NCI-H2081 (cell line): ENCODE measurements at places on chromosomes 12 and 14.
A peak's percentile ranks its signal among the peaks of the same experiment; 100 is the strongest.

- peak; percentile 43 for DNase-seq
Measured at GRCh38 chr12:3803865-3804472, 51.1 kb upstream of the CRACR2A start.

DNA sequence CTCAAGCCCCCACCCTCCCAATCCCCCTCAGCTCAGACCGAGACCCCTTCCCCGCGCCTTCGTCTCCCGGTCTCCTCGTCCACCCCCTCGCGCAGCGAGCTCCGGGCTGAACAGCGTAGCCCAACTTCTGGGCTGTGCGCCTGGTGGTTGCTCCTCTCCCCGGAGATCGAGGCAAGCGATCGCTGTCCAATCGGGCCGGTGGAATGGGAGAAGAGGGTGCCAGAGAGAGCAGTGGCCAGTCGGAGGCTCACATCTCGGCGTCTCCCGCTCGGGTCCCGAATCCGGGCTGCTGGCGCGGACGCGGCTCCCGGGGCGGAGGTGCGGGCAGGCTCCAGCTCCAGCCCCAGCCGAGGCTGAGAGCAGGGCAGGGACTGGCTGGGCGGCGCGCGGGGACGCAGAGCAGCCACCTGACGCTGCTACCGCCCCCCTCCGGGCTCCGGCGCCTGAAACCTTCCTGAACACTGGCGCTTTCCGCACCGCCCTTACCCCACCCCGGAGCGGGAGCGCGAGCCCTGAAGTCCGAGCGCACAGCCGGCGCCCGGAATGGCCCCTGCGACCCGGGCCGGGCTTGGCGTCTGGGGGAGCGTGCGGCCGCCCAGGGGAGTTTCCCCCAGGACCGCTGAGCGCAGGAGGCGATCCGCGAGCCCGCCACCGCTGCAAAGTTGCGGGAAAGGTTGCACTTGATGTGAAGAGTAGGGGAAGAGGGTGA lies 508 bp upstream of the KCNH5 start:
- peak; percentile 79 for DNase-seq

- DNase-seq = peak; percentile 7
Measured at GRCh38 chr12:10722502-10722904, 620 bp downstream of the YBX3 start.

DNA sequence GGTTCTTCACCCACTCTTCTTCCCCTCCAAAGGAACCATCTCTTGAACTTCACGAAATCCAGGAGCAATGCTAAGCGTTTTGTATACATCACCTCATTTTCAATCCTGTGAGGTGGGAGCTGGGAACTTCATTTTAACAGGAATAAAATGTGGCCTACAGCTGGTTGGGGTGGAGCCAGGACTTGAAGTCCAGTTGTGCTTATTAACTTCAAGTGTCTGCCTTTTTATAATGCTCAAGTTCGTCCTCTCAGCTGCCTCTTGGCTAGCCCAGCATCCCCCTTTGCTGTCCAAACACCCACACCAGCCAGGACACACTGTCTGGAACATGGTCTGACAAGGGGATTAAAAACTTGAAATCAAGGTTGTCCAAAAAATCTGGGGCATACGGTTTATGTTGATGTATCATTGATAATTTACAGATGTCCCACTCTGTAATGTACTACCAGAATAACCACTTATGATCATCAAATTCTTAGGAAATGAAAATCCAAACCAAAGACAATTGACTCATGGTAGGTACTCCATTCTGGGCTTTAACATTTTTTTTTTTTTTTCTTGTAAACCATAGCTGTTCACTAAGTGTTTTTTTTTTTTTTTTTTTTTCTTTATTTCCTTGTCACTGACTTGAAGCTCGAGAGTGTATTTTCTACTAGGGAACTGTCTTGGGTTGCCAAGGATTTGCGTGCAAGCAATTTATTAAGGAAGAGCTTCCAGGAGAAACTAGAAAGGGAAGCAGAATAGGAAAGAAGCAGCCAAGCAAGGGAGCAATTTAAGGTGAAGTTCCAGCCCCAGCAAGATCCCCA lies 252.3 kb downstream of the EFCAB11 start:
- no peak for DNase-seq

DNA sequence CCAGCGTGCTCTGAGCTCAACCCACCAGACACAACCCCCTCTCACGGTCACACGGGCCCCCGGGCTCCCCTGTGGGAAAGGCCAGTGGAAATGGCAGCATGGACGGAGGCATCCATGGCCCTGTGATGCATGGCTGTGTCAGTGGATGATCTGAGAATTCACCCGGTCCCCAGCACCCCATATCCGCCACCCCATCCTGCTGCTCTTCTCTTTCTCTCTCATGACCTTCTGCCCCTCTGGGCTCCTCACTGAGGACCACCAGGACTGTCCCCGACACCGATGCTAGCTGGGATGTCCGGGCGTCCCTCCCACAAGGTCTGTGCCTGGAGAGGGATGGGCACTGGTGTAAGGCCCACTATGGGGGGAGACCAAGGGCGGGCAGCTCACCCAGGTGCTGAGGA lies 282.2 kb downstream of the ADGRD1 start:
- no peak for DNase-seq

DNA sequence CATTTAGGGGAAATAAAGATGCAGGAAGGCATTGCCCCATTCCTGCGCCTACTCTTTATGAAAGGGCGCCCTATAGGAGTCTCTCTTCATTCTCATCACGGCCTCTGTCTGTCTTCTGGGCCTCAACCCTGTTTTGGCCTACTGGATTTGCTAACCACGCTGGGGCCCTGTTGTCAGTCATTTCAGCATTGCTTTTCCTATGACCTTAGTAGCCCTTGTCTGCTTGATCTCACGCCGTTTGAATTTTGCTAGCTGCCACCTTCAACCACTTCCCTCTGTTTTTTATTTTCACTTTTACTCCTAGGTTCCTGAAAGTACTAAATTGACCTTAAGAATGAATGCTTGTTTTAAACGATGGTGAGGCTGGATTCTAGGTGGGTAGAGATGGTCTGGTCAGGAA lies 139.0 kb downstream of the SYNE2 start:
- DNase-seq = no peak

DNA sequence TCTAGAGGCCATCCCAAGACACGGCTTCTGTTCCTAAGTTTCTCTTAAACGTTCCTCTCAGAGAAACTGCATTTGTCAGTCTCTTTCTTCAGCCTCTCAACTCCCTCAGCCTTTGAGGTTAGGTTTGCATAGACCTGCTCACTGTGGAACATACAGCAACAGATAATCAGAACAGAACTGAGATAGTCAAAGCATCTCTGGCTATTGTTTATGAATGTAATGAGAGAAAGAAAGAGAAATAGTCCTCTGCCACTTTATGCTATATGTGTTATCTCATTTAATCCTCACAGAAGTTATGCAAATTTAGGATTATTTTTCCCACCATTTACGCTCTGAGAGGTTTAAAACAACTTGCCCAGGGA lies 190.6 kb downstream of the PHLDA1 start:
- no peak for DNase-seq

DNA sequence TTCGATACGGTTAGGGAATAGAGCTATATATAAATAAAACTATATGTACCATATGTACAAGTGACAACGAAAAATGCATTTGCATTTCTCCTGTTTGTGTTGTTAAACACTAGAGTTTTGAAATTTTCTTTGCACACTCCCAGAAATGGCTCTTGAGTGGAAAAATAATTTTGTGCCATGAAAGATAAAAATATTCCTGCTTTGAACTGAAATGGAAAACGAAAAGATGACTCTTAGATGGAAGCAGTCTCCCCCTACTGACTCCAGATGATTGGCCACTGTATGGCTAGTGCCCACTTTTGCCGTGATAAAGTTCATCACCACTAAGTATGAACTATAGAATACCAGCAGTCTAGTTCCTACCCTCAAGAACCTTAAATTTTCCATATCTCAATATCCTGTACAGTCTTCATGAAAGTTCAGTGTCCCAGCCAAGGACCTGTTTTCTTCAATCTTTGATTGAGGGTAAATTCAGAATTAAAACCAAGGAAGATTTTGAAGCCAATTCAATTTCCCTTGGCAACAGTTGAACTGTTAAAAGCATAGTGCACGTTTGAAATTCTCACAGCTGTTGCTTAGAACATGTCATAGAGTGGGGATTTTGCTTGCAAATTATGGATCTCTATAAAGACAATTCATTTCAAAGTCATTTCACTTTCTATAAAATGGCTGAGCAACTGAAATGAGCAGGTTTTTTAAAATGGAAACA lies 1.6 kb upstream of the PPP2R5E start:
- no peak for DNase-seq

GRCh38 chr12:125690841-125691240 lies 625.6 kb downstream of the AACS start:
- no peak for DNase-seq

GRCh38 chr12:14654416-14654815 lies 42.0 kb downstream of the GUCY2C start:
- no peak for DNase-seq

GRCh38 chr12:639566-639965 lies 23.7 kb downstream of the NINJ2 start:
- no peak for DNase-seq

- no peak for DNase-seq
Measured at GRCh38 chr14:34971801-34972200, 11.0 kb upstream of the SRP54 start.

- no peak for DNase-seq
Measured at GRCh38 chr12:115697340-115697739, 580.2 kb downstream of the MED13L start.

- DNase-seq = no peak
Measured at GRCh38 chr14:32230695-32231280, 27.7 kb upstream of the RNU6-8 start.

GRCh38 chr14:102373110-102373509 lies 10.4 kb downstream of the TECPR2 start:
- DNase-seq = no peak

GRCh38 chr14:31270196-31270772 lies 62.7 kb upstream of the HECTD1 start:
- DNase-seq = no peak

GRCh38 chr12:128709660-128710059 lies 114.1 kb downstream of the SLC15A4 start:
- DNase-seq = no peak

- no peak for DNase-seq
Measured at GRCh38 chr14:24300326-24300980, 803 bp downstream of the NOP9 start.

- no peak for DNase-seq
Measured at GRCh38 chr12:2282318-2282717, 229.5 kb downstream of the CACNA1C start.

GRCh38 chr12:116338064-116338846 lies 60.8 kb upstream of the MED13L start:
- no peak for DNase-seq

DNA sequence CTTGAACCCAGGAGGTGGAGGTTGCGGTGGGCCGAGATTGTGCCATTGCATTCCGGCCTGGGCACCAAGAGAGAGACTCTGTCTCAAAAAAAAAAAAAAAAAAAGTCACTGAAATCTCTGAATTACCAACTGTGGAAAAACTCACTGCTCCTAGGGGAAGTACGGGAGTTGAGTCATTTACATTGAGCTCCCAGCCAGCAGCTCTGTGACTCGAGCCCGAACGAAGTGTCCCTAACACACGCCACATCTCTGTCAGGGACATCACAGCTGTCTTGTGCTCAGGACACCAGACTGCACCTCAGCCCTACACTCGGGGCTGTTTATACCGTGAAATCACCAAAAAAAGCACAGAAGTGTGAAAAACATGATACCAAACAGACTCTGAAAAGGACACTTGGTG lies 21.1 kb downstream of the ATP6V0A2 start:
- DNase-seq = no peak

- peak; percentile 51 for DNase-seq
Measured at GRCh38 chr12:12807970-12808702, 5.0 kb upstream of the DDX47 start.

DNA sequence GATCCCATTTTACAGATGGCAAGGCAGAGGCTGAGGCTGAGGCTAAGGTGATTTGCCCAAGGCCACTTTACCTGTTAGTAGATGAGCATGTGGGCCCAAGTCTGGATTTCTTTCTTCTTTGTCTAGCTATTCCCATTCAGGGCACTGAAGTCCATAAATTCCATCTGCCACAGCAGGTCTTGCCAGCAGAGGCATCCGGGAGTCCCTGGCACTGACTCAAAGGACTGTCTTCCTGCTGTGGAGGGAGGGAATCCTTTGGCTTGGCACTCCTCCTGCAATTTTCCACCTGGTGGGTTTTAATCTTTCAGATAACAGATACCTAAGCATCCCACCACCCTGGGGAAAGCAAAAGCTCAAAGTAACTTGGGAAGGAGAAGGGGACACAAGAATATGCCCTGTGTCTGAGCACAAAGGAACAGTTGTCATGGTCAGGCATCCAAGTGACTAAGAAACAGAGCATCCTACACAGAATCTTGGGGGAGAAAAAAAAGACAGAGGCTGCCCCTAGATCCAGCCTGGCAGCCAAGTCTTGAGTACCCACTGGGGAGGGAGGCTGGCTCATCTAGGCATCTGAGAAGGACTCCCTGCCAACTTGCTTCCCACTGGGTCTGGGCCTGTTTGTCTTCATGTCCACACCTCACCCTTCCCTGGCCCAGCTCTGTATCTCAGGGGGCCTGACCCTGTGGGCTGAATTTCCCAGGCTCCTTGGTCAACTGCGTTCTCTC lies 35.6 kb upstream of the CMKLR1 start:
- no peak for DNase-seq

DNA sequence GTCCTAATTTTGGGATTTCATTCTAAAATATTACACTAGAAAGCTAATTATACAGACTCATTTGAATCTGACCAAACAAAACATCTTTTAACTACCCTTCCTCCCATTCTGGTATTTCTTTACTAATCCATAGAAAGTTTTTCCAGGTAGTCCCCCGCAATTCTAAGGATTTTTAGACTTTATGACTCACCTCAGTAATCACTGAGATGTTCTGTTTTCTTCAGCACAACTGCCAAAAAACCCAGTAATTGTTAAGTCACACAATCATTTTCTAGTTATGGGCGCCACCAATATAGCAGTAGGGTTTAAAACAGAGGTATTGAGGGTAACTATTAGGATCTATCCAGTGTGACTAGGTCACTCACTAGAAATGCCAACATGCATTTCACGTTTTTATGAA lies 1.6 kb upstream of the ARID4A start:
- DNase-seq = no peak

DNA sequence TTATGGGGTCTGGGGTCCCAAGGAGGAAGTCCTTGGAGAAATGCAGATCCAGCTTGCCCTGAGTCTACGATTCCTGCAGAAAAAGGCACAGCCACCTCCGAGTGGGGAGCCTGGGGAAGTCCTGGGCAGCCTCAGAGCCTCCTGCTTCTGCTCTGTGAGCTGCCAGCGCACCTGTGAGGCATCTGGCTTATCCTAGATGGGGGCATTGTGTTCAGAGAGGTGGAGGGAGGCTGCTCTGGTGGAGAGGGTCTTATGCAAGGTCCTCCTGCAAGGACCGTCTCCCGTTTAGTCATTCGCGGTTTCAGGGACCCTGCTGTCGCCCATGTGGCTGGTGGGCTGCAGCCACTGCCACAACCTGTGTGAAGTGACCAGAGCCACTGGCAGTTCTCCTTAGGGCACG lies 53.0 kb upstream of the PRMT8 start:
- no peak for DNase-seq

GRCh38 chr12:575129-575502 lies 88.1 kb downstream of the NINJ2 start:
- DNase-seq = no peak

- DNase-seq = no peak
Measured at GRCh38 chr14:85399186-85399585, 130.8 kb upstream of the FLRT2 start.
